ENCODE measurements at places on chromosomes 13 and 19.

DNA sequence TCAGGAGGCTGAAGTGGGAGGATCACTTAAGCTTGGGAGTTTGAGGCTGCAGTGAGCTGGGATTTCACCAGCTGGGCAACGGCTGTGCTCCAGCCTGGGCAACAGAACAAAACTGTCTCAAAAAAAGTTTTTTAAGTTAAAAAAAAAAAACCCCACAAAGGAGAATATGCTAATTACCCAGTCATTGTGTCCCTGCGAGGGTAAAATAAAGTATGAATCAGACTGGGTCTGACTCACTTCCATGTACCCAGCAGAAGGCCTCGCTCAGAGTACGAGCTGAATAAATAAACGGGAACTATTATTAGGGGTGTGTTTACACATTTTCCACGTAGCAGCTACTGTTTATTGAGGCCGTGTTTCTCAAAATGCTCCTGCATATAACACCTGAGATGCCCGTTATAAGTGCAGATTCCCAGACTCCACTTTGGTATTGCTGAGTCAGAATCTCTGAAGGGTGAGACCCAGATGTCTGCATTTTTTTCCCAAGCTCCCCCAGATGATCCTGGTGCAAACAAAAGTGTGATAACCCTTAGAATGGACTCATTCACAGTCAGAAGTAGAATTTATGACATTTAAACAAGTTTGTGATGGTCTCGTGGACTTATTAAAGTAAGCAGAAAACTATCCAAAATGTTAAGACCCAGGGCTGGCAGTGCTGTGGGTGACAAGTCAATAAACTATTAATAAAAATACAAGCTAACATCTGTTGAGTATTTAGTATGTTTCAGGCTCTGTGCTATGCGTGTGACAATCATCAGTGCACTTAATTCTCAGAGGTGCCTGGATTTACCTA is 28.2 kb downstream of the KCNC3 start:
- DNase-seq, result no peak

DNA sequence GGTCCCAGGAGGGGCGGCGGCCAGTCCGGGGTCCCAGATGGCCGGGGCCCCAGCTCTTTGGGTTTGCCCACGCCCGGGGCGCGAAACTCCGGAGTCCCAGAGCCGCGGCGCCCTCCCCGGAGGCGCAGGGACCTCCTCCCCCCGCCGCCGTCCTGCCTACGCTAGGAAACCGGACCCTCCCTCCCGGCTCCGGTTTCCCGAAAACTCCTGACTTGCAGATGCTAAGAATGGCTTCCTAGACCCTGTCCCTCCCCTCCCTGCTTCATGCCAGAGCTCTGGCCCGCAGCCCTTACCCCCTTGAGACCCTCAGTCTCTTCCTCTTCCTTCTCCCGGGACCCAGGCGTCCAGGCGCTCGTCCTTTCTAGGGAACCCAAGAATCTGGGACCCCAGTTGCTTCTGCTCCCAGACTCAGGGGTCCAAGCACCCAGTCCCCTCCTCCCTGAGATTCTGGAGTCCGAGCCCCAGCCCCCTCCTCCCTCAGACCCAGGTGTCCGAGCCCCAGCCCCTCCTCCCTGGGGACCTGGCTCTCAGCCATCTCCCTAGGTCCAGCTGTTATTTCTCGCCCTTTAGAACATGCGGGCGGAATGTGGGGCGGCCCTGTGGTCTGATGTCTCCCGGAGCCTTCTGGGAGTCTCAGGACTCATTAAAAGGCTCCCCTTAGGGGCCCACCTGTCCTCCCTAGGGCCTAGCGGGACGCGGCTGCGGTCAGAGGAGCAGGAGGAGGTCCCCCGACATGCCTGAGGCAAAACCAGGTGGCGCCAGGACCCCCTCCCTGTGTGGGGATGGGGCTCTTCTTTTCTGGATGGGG is at the start of gene MYBPC2:
Gene MYBPC2, plus strand, starts transcription at position 672 of the 808 bp plus-strand sequence. Its CDS starts 62 bp downstream, at position 734.
- peak; percentile 39 for DNase-seq

- no peak for DNase-seq
Measured at GRCh38 chr19:6753178-6754031, 13.8 kb downstream of the SH2D3A start.

DNA sequence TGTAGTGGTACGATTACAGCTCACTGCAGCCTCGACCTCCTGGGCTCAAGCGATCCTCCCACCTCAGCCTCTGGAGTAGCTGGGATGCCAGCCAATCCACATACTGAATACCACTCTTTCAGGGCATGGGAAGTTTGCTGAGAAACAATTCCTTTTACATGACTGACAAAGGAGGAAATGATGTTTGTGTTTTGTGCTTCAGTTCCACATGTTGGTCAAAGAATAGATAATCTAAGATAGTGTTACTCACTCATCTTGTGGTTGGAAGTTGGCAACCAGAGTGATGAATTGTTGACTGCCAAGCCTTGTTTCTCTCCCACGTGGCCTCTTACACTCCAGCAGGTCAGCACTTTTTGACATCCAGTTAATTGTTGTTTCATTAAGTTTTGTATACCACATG is 7.6 kb downstream of the MBD3L2B start:
- no peak for DNase-seq

DNA sequence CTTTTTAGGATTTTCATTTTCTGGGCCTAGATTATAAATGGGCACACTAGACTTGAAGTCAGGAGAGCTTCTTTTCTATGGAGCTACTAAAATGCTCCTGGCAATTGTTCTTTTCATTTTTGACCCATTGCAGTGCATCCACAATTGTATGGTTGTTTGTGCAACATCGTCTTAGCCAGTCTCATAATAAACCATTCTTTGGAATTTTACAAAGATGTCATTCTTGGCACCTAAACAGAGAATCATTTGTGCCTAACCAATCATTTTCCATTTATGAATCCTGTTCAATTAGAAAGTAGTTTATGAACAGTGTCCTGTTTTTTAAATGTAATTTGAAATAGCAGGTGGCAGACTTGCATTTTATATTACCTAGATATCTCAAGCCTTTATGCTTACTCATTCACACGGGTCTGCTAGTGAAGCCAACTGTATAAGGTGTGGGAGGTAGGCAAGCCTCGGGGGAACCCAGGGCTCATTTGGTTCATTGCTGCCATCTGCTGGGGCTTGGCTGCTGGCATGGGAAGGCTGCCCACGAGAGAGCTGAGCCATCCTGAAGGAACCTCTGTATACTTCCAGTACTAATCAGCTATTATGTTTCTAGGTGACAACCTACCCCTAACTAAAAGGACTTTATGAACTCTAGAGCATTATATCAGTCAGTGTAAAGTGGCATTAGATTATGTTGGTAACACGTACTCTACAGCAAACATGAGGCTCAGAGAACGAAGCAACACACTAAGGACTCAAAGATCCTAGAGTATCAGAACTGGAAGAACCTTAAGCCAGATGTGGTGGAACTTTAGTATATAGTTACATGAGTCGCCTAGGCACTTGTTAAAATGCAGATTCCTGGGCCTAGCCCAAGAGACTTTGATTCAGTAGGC is 60.0 kb downstream of the TPT1 start:
- DNase-seq, result peak; percentile 87

- no peak for DNase-seq
Measured at GRCh38 chr19:13033244-13033643, 38.0 kb downstream of the NFIX start.

GRCh38 chr13:79385694-79386093 is 20.4 kb downstream of the RBM26 start:
- DNase-seq, result no peak

- no peak for DNase-seq
Measured at GRCh38 chr19:5717215-5717935, 2.6 kb downstream of the LONP1 start.

DNA sequence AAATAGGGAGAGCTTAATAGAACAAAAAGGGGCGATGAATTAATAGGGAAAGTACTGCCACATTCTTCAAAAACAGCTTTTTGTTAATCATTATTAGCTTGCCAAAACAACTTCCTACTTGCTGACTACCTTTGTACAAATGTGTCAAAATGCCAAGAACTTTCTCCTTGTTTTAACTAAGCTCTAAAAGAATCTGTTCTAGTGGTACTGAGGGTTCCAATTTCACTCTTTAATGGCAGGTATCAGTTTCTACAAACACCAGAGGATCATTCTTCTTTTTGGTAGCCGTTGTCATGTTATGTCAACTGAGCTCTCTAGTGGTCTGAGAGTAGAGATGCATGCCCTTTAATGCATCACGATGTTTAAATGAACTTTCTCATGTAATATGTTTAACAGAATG is 29.4 kb upstream of the FBXL3 start:
- no peak for DNase-seq

DNA sequence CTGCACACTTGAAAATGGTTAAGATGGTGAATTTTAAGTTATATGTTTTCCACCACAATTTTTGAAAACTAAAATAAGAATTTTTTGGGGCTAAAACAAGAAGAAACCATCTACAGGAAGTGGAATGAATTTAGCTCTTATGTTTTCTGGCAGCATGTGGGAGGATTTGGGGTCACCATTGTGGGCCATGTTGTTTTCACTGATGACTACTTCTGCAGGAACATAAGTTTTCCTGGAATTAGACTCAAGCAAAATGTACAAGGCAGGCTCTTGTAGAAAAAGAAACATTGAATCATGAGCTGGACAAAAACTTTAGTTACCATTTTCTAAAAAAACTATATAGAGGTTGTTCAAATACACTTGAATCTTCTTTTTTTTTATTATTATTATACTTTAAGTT is 125.3 kb upstream of the C1QTNF9B start:
- no peak for DNase-seq

GRCh38 chr19:57664269-57665127 is 4.2 kb upstream of the ZSCAN4 start:
- DNase-seq, result peak; percentile 62

DNA sequence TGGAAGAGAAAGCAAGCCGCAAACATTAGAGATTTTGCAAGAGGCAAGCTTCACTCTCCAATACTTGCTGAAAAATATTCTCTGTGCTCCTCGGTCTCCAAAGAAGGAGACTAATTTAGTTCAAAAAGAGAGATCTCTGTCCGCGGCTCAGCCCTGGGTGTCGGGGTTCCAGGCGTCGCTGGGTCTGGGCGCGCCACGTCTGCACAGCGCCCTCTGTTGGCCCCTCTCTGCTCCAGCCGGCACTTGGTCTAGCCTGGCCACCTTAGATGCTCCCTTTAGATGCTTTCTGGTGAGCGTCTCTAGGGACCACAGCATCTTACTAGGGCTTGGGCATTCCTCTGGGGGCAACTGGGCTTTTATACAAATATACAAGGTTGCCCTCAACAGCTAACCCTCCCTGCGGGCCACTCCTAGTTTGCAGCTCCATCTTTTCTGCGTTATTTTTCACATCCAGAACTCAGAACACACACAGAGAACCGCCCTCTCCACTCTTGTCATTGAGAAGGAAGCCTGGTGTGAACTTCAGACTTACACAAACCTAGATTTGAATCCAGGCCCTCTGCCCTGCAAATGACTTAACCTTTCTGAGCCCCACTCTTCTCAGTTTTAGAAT is 78.3 kb downstream of the CYSLTR2 start:
- DNase-seq, result no peak

- no peak for DNase-seq
Measured at GRCh38 chr19:29952177-29952576, 10.1 kb downstream of the URI1 start.
